ENCODE measurements at places on chromosomes 2 and 18. TPM values are rescaled to one million over a fixed set of nuclear protein-coding genes. Genes with fewer than 3 reads are reported as not detected.

GRCh38 chr2:191178806-191179514 lies 28.2 kb upstream of the STAT4 start:
- H3K36me3 ChIP-seq: no peaks in the 10 kb centered on the region
- no peak for DNase-seq
- no peaks in the 10 kb centered on the region for H3K27me3 ChIP-seq
- H3K4me3 ChIP-seq: no peak overlapping the region

- no peaks in the 10 kb centered on the region for H3K4me1 ChIP-seq
- no peak for DNase-seq
- H3K4me3 ChIP-seq: no peak overlapping the region
- H3K36me3 ChIP-seq: no peaks in the 10 kb centered on the region
- H3K27me3 ChIP-seq: no peaks in the 10 kb centered on the region
- no peak overlapping the region for H3K27ac ChIP-seq
Observed at GRCh38 chr2:23561088-23561487, 176.1 kb downstream of the KLHL29 start.

DNA sequence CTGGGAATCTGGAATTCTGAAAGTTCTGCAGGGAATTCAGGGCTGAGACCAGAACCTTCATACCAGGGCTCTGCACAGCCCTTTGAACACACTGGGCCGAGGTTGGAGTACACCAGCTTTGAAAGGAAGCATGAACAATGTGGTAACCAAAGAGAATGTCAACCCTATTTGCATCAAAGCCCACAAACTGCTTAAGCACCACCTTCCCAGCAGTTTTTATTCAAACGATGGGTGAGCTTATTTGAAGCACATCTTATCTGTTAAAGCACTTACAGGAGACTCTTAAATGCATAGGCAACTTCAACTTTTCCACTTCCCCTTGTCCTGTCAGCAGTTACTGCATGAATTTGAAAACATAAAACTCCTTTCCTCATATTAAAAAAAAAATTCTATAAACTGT lies 96.6 kb downstream of the TXNL1 start:
- no peak overlapping the region for H3K4me3 ChIP-seq
- H3K27ac ChIP-seq: no peak overlapping the region
- no peaks in the 10 kb centered on the region for H3K36me3 ChIP-seq
- H3K4me1 ChIP-seq: no peaks in the 10 kb centered on the region

GRCh38 chr18:48539406-48540250 lies 797 bp downstream of the CTIF start:
- H3K4me3 ChIP-seq: peak overlapping the region; percentile 65
- H3K36me3 ChIP-seq: no peaks in the 10 kb centered on the region
- peak; percentile 42 for DNase-seq
- no peaks in the 10 kb centered on the region for H3K27me3 ChIP-seq
- peak overlapping the region; percentile 6 for H3K27ac ChIP-seq

GRCh38 chr2:68287580-68288441 lies 31.9 kb downstream of the CNRIP1 start:
- no peak overlapping the region for H3K27ac ChIP-seq
- no peak overlapping the region for H3K4me3 ChIP-seq
- no peak for DNase-seq

DNA sequence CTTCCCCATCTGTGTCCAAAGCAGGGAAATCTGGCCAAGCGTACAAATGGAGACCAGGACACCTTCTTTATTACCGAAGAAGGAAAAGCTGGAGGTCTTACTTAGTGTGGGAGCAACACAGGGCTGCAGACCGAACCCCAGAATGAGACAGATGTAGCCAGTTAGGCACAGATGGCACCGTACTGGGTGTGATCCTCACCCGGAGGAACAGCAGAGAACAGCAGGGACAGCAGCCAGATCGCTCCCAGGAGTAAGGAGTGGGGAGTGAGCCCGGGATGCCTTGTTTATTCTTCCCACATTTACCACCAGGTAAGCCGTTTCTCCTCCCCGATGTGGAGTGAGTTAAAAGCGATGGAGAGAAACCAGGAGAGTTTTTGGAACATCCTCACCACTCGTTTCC lies 150.7 kb upstream of the SPRED2 start:
- no peaks in the 10 kb centered on the region for H3K27me3 ChIP-seq
- H3K36me3 ChIP-seq: no peaks in the 10 kb centered on the region
- H3K4me3 ChIP-seq: no peak overlapping the region
- DNase-seq: no peak
- H3K4me1 ChIP-seq: no peaks in the 10 kb centered on the region

DNA sequence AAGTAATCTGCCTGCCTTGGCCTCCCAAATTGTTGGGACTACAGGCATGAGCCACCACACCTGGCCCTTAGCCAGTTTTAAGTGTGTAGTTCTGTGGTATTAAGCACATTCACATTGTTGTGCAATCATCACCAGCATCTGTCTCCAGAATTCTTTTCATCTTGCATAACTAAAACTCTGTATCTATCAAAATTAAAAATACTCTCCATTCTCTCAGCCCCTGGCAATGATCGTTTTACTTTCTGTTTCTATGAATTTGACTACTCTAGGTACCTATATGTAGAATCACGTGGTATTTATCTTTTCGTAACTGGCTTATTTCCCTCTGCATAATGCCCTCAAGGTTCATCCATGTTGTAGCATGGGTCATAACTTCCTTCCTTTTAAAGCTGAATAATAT lies 45.5 kb upstream of the CAVIN2 start:
- no peaks in the 10 kb centered on the region for H3K27me3 ChIP-seq
- H3K4me1 ChIP-seq: no peaks in the 10 kb centered on the region
- no peak for DNase-seq
- no peak overlapping the region for H3K4me3 ChIP-seq
- no peaks in the 10 kb centered on the region for H3K36me3 ChIP-seq
- H3K27ac ChIP-seq: no peak overlapping the region

GRCh38 chr2:68371138-68371537 lies 6.1 kb downstream of the PLEK start:
- no peak overlapping the region for H3K4me3 ChIP-seq
- peaks cover 38% of the 10 kb centered on the region for H3K4me1 ChIP-seq
- no peaks in the 10 kb centered on the region for H3K27me3 ChIP-seq
- H3K36me3 ChIP-seq: no peaks in the 10 kb centered on the region
- no peak overlapping the region for H3K27ac ChIP-seq

- no peak overlapping the region for H3K27ac ChIP-seq
- no peak for DNase-seq
- H3K4me1 ChIP-seq: peaks cover 40% of the 10 kb centered on the region
- no peak overlapping the region for H3K4me3 ChIP-seq
- no peaks in the 10 kb centered on the region for H3K36me3 ChIP-seq
- H3K27me3 ChIP-seq: peaks cover 7% of the 10 kb centered on the region
Observed at GRCh38 chr18:48454261-48454757, 45.1 kb upstream of the ZBTB7C start.

GRCh38 chr2:127003070-127003800 lies 103.7 kb downstream of the BIN1 start:
- no peaks in the 10 kb centered on the region for H3K27me3 ChIP-seq
- no peaks in the 10 kb centered on the region for H3K4me1 ChIP-seq
- no peak overlapping the region for H3K4me3 ChIP-seq
- no peak for DNase-seq
- H3K27ac ChIP-seq: no peak overlapping the region

GRCh38 chr2:101307503-101307902 lies 998 bp downstream of the RNF149 start:
- H3K27me3 ChIP-seq: no peaks in the 10 kb centered on the region
- H3K36me3 ChIP-seq: no peaks in the 10 kb centered on the region

GRCh38 chr18:48955830-48956261 lies 5.1 kb upstream of the SMAD7 start:
- no peaks in the 10 kb centered on the region for H3K36me3 ChIP-seq
- H3K4me1 ChIP-seq: peaks cover 28% of the 10 kb centered on the region
- H3K27me3 ChIP-seq: no peaks in the 10 kb centered on the region

- no peaks in the 10 kb centered on the region for H3K36me3 ChIP-seq
- no peak overlapping the region for H3K4me3 ChIP-seq
- no peaks in the 10 kb centered on the region for H3K27me3 ChIP-seq
- no peaks in the 10 kb centered on the region for H3K4me1 ChIP-seq
- H3K27ac ChIP-seq: no peak overlapping the region
Observed at GRCh38 chr2:238739668-238740067, 108.2 kb upstream of the TWIST2 start.

- no peaks in the 10 kb centered on the region for H3K36me3 ChIP-seq
- H3K4me1 ChIP-seq: no peaks in the 10 kb centered on the region
- no peak overlapping the region for H3K4me3 ChIP-seq
- DNase-seq: no peak
Observed at GRCh38 chr2:121947674-121948073, 192.2 kb downstream of the TSN start.

DNA sequence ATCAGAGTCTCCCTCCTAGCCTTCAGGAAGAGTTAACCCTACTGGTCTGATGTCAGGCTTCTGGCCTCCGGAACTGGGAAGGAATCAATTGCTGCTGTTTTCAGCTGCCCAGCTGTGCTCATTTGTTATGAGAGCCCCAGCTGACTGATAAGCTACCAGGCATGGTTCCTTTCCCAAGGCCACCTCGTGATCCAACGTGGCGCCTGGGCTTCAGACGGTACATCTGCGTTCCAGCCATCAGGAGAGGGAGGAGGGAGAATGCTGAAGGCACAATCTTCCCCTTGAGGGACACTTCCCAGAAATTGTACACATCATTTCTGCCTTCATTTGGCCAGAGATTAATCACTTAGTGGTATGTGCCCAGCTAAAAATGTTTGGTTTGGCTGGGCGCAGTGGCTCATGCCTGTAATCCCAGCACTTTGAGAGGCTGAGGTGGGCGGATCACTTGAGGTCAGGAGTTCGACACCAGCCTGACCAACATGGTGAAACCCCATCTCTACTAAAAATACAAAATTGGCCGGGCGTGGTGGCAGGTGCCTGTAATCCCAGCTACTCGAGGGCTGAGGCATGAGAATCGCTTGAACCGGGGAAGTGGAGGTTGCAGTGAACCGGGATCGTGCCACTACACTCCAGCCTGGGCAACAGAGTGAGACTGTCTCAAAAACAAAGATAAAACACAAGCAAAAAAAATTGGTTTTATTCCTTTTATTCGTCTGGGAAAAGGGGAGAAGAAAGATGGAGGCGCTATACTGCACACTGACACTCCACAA lies 10.5 kb upstream of the ARMC9 start:
- H3K4me1 ChIP-seq: no peaks in the 10 kb centered on the region
- no peak overlapping the region for H3K4me3 ChIP-seq
- H3K27me3 ChIP-seq: peaks cover 3% of the 10 kb centered on the region
- no peak overlapping the region for H3K27ac ChIP-seq
- no peaks in the 10 kb centered on the region for H3K36me3 ChIP-seq
- no peak for DNase-seq

DNA sequence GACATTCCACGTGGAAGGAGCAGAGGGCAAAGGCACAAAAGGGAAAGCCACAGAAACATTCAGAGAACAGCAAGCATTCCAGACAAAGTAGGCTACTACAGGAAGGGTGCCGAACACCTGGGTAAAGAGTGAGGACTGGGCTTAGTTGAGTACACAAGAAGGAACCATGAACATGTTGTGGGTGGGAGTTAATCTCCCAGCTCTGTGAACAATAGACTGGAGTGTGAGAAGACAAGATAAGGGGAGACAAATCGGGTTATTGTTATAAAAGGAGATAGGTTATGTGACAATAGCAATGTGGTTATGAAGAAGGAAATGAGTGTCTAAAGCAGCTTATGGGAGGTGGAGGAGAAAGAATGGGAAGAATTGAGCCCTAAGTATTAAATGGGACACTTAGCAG lies 70.0 kb downstream of the DPP4 start:
- no peak for DNase-seq

DNA sequence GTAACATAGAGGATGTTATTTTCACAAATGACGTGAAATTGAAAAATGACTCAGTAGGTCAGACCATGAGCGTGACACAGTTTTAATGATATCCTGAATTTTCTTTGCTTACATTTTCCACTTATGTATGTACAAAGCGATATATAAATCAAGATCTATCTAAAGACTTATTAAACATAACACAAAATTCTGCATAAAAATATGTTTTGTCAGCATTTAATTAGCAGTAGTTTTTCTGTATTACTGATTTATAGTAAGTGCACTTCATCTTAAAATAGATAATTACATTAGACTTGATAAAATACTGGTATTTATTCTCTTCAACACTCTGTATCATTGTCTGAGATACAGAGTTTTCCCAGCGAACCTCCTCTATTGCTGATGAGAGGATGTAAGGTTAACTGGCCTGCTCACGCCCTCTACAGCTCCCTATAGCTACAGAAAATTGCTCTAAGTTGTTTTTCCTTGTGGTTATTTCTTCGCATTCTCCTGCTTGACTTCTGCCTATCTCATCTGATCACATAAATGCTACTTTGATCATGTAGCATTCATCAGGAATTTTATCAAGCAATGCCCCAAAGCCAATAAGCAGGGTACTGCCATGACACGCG lies 548.8 kb upstream of the REG3G start:
- no peak overlapping the region for H3K4me3 ChIP-seq
- no peaks in the 10 kb centered on the region for H3K4me1 ChIP-seq
- H3K27ac ChIP-seq: no peak overlapping the region
- no peaks in the 10 kb centered on the region for H3K36me3 ChIP-seq

- H3K36me3 ChIP-seq: no peaks in the 10 kb centered on the region
- no peak overlapping the region for H3K4me3 ChIP-seq
- no peak overlapping the region for H3K27ac ChIP-seq
- DNase-seq: no peak
- no peaks in the 10 kb centered on the region for H3K4me1 ChIP-seq
Observed at GRCh38 chr2:169775765-169776164, 22.9 kb upstream of the SSB start.

- no peaks in the 10 kb centered on the region for H3K4me1 ChIP-seq
- no peak for DNase-seq
- no peak overlapping the region for H3K27ac ChIP-seq
- no peak overlapping the region for H3K4me3 ChIP-seq
Observed at GRCh38 chr2:144914113-144914512, 394.2 kb upstream of the ZEB2 start.

GRCh38 chr2:165277295-165277694 lies 38.1 kb downstream of the SCN2A start:
- no peak for DNase-seq
- H3K4me3 ChIP-seq: no peak overlapping the region
- no peaks in the 10 kb centered on the region for H3K4me1 ChIP-seq
- no peaks in the 10 kb centered on the region for H3K27me3 ChIP-seq
- H3K36me3 ChIP-seq: no peaks in the 10 kb centered on the region

Gene SPP2
- not detected for total RNA-seq

Gene COBLL1
- total RNA-seq: not detected

Gene TCF23
- total RNA-seq: not detected

Gene PJVK
- total RNA-seq: 4.1 TPM

Gene TXNDC2
- total RNA-seq: not detected

Gene RNU2-63P
- total RNA-seq: 4.3 TPM

Gene PDE11A
- total RNA-seq: not detected

Gene CRYBA2
- not detected for total RNA-seq

Gene LAMA3
- total RNA-seq: not detected

Gene ABCA12
- not detected for total RNA-seq

Gene MDH1
- 102 TPM for total RNA-seq

Gene RIT2
- total RNA-seq: not detected

Gene RAPGEF4
- not detected for total RNA-seq

Gene NT5C1B
- total RNA-seq: not detected

Gene SH3RF3
- total RNA-seq: 2.1 TPM

Gene LYG2
- total RNA-seq: not detected

Gene CLHC1
- 14.2 TPM for total RNA-seq
